ENCODE measurements at places on chromosomes 11 and 22.

- DNase-seq = no peak
These were observed 129.4 kb downstream of the ARHGAP20 start for GRCh38 chr11:110582728-110583432.

DNA sequence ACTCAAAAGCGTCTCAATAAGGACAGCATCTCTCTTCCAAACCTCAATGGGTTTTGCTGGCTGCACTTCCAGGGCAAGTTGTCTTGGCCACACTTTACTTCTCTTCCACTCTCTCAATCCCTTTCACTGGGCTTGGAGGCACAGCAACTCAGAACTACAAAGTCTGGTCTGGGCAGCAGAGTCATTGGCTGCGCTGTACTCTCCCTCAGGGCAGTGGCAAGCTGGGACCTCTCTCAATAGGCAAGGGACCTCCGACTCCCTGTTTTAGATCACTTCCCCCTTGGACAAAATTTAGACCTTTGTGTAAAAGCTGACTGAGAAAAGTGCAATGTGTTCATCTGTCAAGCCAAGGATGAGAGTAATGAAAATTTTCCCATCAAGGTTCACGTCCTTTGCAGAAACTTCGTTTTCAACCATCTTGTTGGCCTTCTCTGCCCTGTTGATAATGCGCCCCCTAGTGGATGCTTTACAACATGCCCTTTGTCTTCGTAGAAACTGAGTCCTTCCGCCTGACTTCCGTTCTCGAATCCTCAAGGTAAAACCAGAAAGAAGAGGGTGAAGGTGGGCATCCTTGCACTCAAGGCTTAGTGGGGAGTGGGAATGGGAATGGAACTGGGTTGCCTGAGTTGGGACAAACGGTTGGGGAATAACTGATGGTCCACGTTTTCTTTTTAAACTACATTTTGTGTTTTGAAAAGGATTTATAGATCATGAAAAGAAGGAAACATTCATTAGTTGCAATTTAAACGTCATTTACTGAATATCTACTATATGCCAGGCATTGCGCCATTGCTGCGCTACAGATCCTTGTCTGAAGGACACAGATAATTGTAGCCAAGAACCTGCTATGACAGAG is 99.1 kb downstream of the CD44 start:
- DNase-seq = no peak

GRCh38 chr11:74538680-74539079 is 45.2 kb upstream of the LIPT2 start:
- no peak for DNase-seq

- DNase-seq = no peak
These were observed 101.1 kb upstream of the APOA1 start for GRCh38 chr11:116938471-116939070.

GRCh38 chr11:117410861-117411710 is 83.4 kb downstream of the CEP164 start:
- no peak for DNase-seq

DNA sequence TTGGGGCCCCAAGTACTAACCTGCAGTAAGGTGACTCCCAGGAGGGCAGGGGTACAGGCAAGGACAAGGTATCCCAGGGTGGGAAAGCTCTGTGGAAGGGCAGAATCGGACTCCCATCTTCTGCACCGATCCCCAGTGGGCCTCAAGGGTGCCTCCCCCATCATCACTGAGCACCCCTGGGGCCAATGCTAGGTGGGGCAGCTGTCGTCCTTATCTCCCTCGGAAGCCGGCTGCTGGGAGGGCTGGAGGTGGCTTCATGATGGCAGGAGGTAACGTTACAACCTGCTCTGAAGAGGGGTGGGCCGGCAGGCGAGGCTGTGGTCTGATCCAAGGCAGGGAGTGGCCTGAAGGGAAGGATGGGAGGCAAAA is 87.6 kb upstream of the LINC01488 start:
- no peak for DNase-seq

- no peak for DNase-seq
These were observed 361.5 kb downstream of the CTTN start for GRCh38 chr11:70759846-70760245.

- DNase-seq = no peak
These were observed 280.4 kb upstream of the CNTN5 start for GRCh38 chr11:98740321-98740720.

DNA sequence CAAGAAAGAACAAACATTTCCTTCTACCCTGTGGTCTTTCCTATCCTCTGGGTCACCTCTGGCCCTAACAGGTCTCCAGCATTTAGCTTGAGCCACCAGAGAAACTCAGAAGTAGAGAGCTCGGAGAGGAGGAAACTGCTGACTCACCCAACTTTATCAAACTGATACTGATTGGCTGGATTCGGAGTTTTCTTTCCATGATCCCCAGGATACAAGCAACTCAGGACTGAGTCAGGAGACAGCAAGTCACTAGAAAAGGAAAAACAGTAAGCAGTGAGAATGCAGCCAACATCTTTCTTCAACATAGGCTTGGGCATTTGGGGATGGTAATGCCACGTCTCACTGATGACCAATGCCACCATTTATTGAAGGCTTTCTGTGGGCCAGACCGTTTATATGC is 32.7 kb downstream of the THOC5 start:
- peak; percentile 91 for DNase-seq

DNA sequence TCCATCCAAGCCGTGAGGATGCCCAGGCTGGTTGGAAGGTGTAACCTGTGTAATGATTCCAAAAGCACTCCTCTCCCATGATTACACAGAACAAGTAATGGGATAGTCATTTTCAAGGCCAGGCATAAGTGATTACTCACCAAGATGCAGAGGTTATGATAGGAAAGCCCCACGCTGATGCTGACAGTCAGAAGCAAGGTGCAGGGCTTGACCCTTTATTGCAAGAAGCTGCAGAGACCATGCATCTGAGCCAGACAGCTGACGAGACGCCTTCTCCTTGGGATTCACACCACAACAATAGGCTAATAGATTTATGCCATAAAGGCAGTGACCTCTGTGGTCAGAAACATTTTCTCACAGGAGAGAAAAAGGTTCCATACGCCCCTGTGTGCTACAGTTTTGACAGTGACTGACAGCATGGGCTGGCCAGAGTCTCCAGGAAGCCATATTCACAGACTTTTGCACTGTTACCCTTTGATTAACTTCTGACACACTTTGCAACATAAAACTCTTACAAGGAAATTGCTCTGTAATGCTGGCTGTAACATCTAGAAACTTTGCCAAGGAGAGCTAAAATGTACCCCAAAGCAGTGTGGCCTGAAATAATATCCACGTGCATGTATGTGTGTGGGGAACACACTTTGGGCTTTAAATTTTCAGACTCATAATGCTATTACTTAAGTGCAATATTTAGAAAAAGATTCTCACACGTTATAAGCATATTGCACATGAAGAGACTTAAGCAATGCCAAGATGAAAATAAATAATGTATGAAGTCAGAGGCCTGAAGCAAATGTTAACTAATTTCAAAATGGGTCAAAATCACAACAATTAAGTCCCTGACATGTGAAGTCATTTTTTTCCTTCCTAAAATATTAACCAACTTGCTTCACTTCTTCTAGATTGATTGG is 1079.0 kb upstream of the TENM4 start:
- no peak for DNase-seq

- DNase-seq = no peak
These were observed at the start of gene CNIH2 for GRCh38 chr11:66277471-66278362. Gene CNIH2 (plus strand): TSS chr11:66278175. CDS start chr11:66278457, 282 bp downstream.

GRCh38 chr11:62539238-62539925 is 7.2 kb downstream of the AHNAK start:
- DNase-seq = peak; percentile 93

- DNase-seq = no peak
These were observed 70.0 kb upstream of the IGLL5 start for GRCh38 chr22:22817468-22818201.

DNA sequence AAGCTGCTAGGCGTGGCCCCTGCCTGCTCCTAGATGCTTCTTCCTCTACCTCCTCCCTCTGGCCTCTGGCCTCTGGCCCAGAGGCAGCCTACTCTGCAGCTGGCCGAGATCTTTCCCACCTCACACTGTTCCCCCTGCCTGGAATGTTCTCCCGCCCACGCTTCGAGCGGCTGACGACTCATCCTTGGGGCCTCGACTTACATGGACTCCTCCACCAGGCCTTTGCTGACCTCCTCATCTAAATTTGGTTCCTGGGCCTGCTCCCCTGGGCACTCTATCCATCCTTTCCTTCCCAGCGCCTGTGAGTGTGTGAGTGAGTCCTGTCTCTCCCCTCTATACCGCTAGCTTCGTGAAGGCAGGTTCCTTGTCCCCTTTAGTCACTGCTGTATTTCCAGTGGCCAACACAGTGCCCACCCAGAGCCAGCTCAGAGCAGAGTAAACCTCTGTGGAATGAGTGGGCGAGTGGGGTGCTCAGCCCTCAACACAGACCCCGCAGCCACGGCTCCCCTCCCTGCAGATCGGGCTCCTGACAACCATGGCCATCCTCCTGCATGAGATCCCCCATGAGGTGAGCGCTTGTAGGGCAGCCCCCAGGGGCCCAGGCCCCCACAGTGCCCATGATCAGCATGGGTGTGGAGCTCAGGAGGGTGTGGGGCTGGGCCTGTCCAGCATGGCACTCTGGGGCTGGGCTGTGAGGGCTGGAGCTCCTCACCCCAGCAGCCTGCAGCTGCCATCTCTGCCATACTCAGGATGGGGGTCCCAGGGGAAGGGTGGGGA is 5.7 kb downstream of the SLC39A13 start:
- DNase-seq = peak; percentile 89

- DNase-seq = no peak
These were observed 4.0 kb downstream of the NECTIN1 start for GRCh38 chr11:119724956-119725355.

DNA sequence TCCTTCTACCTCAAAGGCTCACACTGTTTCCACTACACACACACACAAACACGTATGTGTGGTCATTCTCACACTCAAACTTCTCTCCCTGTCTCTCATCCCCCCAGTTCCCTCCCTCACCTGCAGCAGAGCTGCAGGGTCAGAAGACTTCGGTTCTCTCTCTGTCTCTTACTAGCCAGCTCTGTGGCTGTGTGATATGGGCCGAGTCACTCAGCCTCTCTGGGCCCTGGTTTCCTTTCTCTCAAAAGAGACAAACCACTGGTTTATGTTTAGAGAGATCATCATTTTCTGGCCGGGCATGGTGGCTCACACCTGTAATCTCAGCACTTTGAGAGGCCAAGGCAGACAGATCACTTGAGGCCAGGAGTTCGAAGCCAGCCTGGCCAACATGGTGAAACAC is 21.1 kb downstream of the TSPAN18 start:
- DNase-seq = no peak

DNA sequence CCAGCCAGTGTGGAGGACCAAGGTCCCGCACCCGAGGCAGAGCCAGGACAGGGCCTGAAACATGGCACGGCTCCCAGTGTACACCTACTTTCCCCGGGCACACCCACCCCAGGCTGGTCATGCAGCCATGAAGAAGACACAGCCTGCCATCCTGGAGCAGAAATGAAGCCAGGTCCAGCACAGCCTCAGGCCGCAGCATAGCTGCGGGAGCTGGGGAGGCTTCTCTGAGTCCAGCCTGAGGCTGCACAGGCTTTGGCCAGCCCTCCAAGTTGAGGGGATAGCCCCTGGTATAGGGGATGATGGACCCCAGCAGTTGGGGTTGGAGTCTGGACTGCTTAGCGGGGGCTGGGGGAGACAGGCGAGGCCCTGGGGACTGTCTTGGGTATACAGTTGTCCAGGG is 2.9 kb upstream of the HDAC10 start:
- no peak for DNase-seq

DNA sequence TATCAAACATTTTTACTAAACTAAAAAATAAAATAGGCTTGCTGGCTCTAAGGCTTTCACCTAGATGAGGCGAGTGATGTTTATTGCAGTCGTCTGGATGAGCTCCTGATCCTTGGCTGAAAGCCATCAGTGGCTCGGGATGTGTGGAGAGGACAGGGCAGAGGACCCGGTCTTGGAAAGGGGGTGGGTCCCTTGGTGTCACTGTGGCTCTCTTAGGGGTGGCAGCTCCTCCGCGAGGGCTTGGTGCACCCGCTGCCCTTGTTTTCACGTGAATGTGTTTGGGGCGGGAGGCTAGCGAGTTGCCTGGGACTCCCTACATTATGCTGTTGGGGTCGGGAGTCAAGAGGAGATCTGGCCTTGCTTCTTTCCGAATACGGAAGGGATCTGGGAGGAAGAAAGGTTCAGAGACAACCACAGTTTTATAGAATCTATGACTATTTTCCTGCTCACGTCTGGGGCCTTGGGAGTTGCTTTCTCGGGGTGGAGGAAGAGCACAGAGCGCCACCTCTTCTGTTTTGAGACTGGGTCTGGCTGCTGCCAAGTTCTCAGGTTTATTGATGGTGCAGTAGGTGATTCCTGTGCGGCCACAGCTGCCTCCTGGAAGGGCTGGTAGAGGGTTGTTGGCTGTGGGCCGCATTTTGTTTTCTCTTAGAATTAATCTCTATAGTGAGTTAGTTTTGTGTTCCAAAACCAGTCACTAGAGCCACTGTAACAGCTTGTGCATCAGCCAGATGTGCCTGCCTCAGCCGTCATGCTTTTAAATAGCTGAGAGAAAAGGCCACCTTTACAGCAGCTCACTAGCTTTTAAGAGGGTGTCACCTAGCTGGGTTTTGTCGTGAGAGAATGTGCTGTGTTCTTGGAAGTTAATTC is 12.8 kb downstream of the TBC1D22A start:
- no peak for DNase-seq

GRCh38 chr11:120547811-120548681 is 36.5 kb downstream of the GRIK4 start:
- DNase-seq = peak; percentile 98
